SW 1271 (cell line): ENCODE measurements at places on chromosomes 2 and 18.

DNA sequence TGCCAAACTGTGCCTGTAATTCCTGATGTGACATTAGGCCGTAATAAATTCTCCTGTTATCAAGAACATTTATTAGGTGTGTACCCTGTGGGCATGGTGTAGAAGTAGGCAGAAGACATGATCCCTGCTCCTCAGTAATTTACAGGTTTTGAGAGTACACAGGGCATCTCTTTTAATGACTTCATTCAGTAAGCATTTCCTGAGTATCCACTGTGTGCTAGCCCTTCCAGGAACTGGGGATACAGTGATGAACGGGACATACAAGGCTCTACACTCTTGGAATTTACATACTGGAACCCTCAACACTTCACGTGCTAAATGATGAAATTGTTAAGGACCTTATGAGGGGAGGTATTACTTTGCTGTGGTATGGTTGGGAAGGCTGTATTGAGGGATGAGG, 30.2 kb downstream of the DIS3L2 start:
- no peak for DNase-seq

DNA sequence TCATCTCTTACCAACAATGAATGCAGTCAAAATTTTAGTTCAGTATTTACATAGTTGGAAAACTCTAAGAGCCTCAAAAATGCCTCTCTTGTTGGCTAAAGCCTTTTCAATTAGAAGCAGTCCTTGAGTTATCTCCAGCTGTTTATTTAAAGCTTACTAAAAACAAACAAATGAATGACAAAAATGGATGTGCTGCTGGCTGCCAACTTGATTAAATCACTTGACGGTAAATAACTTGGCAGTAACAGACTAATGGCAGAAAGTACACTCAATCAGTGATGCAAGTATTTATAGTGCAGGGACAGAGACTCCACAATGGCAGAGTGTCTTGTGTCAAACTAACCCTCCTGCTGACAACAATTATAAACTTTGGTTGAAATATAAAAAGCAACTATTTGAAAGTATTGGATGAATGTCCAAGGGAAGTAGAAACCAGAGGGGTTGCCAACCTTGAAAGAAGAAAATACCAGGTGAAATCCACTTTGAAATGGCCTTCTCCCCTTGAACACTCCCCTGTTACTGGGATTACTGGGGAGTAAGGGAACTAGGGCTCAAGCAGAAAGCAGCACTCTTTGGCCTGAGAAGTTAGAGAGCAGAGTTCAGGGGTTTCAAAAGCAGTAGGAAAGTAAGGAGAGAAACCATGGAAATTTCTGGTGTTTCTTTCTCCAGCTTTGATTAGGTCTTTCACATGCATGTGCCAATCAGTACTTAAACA, 245.2 kb upstream of the SPHKAP start:
- DNase-seq: no peak

DNA sequence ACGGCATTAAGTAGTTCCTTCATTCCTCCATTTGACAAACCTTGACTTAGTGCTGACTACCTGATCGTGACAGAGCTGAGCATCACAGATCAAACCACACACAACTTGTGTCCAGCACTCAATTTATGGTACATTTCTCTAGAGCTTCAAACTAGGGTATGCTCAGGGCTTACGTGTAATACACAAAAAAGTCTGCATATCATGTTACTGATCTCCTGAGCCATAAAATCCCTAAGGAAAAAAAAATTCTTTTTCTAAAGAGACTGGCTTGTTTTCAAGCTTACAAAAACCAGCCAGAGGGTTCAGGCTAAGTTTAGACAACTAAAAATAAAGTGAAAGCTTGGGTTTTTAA, 88.0 kb upstream of the ALKAL2 start:
- no peak for DNase-seq

- DNase-seq: no peak
Measured at GRCh38 chr2:27177441-27178351, 28.9 kb downstream of the TCF23 start.

- no peak for DNase-seq
Measured at GRCh38 chr2:82528288-82528687, 1930.8 kb downstream of the SUCLG1 start.

- DNase-seq: no peak
Measured at GRCh38 chr18:52313213-52313612, 26.8 kb upstream of the DCC start.

DNA sequence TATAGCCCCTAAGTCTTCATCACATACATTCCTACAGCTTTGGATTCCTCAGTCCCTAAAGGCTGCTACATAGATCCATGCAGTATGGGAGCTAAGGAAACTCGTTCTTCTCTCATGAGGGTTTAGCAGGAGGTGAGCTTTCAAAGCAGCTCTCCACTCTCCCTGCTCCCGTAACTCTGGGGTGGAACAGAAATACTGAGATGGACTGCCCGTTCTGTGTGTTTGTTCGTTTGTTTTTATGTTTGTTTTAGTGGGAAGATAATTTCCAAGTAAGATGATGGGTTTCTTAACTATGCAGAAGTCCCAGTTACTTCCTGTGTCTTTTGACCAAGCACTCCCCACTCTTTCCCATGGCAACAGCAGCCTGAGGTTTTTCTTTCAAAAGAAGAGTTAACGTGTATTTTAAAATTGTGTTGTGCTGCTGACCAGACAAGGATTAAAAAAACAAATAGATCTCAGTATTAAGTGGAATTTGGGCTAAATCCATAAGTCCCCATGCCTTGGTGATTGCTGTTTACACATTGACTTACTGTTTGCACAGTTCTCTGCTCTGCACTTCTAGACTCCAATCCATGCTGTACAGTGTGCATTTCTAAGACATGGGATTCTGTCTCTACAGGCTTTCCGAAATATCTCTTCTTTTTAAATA, 156.4 kb upstream of the SH3BP4 start:
- no peak for DNase-seq

DNA sequence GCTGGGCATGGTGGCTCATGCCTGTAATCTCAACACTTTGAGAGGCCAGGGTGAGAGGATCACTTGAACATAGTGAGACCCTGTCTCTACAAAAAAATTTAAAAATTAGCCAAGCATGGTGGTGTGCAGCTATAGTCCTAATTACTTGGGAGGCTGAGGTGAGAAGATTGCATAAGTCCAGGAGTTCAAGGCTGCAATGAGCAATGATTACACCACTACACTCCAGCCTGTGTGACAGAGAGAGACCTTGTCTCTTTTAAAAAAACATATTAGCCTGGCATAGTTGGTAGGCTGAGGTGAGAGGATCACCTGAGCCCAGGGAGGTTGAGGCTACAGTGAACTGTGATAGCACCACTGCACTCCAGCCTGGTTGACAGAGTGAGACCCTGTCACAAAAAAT, 13.7 kb downstream of the TRAPPC8 start:
- DNase-seq: no peak

GRCh38 chr2:191866675-191867506, 20.0 kb upstream of the CAVIN2 start:
- DNase-seq: peak; percentile 97
